ENCODE measurements at places on chromosomes 1 and 21.
A peak's percentile ranks its signal among the peaks of the same experiment; 100 is the strongest.

DNA sequence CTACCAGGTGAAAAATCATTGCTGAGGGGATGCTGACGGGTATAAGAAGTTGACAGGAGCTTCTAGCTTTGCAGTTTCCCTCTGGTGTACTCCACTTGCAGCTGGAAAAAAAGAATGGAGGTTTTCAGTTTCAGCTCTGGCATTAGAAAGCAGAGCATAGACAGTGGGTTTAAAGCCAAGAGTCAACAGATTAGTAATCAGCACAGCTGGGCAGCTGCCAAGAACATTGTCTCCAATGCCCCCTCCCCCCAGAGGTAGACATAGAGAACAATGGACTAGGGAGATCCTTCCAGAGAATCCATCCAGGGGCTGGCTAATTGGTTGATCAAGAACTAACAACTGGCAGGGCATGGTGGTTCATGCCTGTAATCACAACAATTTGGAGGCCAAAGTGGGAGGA, 10.1 kb upstream of the ZBTB8B start:
- DNase-seq, result no peak

DNA sequence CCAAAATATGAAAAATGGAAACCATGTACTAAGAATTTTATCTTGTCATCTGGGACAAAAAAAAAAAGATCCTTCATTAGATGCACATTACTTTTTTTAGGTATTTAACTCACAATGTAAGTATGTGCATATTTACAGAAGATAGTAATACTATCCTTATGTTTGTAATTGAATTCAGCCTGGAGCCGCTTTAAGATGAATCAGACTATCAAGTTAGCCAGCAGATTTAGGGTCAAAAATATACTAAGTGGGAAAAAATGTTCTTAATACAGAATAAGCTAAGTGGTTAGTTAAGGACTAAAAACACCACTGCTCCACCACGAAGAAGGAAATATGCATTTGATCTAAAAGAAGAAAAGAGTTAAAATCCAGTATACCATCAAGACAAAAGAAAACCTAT, 49.1 kb downstream of the DSCAM start:
- DNase-seq, result peak; percentile 68

DNA sequence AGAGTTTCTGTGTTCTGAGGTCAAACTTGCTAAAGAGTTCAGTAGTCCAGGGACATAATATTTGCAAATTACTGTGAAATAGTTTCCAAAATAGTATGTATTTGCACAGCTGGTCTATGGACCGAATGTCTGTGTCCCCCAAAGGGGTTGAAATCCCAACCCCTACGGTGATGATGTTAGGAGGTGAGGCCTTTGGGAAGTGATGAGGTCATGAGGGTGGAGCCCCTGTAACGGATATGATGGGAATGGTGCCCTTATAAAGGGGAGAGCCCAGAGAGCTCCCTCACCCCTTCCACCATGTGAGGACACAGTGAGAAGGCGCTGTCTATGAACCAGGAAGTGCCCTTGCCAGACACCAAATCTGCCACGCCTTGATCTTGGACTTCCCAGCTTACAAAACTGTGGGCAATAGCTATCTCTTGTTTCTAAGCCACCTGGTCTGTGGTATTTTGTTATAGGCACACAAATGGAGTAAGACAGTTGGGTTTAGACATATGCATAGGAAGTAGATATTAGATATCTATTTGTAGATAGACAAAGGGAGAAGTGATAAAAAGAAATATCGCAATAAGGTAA, 21.7 kb downstream of the RNF187 start:
- no peak for DNase-seq

GRCh38 chr21:42782723-42783242, 96.6 kb downstream of the WDR4 start:
- no peak for DNase-seq

- no peak for DNase-seq
These were observed 53.0 kb downstream of the RGS2 start for GRCh38 chr1:192861860-192862259.

- DNase-seq, result peak; percentile 36
These were observed 15.9 kb downstream of the NUF2 start for GRCh38 chr1:163337631-163338030.

- DNase-seq, result no peak
These were observed 3.0 kb downstream of the PCP4L1 start for GRCh38 chr1:161261261-161262235.

- no peak for DNase-seq
These were observed 581.5 kb upstream of the B3GALT2 start for GRCh38 chr1:193767886-193768285.

- peak; percentile 36 for DNase-seq
These were observed 151.3 kb upstream of the PTGFR start for GRCh38 chr1:78339490-78339889.

GRCh38 chr21:46064870-46065214, 33.1 kb upstream of the COL6A2 start:
- DNase-seq, result no peak

DNA sequence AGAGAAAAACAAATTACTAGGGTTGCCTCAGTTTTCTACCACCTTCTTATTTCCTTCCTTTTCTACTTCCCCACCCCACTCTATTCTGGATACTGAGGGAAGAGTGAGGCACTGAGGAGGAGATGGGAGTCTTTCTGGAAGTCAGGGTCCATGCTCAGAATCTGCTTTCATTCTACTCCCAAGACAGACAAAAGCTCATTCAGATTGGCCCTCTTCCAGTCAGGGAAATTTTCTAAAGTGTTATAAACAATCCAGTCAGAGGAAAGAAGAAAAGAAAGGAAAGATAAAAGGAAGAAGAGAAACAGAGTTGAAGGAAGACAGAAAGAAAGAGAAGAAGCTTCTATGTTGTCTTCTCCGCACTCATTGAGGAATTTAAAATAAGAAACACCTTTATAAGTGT, 228.6 kb downstream of the COP1 start:
- peak; percentile 28 for DNase-seq

- no peak for DNase-seq
These were observed 6.7 kb upstream of the SLC9A1 start for GRCh38 chr1:27161594-27161993.

DNA sequence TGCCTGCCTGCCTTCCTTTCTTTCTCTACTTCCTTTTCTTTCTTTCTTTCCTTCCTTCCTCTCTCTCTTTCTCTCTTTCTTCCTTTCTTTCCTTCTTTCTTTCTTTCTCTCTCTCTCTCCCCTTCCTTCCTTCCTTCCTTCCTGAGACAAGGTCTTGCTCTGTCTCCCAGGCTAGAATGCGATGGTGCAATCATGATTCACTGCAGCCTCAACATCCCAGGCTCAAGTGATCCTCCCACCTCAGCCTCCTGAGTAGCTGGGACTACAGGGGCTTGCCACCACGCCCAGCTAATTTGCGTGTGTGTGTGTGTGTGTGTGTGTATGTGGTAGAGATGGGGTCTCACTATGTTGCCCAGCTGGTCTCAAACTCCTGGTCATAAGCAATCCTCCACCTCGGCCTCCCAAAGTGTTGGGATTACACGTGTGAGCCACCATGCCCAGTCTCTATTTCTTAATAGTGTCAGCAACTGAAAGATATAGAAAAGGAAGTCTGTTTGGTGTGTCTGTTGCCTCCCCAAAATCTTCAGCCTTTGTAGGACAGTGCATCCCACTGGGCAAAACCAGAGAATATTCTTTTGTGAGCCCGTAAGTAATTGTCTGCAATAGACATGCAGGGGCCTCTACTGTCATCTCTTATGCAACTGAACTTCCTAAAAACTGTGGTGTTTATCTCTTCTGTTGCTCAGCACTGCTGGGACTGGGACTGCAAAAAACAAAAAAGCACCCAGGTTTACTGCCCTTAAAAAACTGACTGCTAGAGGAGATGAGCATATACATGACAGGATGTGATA, 20.9 kb upstream of the RAB4A start:
- DNase-seq, result no peak

DNA sequence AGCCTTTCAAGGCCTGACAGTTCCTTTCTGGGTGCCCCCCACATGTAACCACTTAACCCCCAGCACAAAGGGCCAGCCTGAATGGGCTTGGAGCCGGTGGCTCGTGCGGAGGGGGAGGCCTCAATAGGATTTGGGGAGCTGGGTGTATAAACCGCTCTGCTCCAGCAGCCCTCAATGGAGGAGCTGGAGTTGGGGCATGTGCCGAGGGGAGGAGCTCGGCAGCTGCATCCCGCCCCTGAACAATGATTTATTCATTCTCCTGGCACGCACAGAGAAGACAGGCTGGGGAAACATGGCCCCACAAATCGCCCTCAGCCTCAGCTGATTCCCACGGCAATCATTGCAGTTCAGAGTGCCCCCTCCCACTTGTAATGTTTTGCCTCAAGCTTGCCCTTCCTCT, 6.9 kb upstream of the C1orf216 start:
- DNase-seq, result peak; percentile 22

GRCh38 chr1:71294178-71294577, 213.3 kb upstream of the ZRANB2 start:
- DNase-seq, result peak; percentile 57

DNA sequence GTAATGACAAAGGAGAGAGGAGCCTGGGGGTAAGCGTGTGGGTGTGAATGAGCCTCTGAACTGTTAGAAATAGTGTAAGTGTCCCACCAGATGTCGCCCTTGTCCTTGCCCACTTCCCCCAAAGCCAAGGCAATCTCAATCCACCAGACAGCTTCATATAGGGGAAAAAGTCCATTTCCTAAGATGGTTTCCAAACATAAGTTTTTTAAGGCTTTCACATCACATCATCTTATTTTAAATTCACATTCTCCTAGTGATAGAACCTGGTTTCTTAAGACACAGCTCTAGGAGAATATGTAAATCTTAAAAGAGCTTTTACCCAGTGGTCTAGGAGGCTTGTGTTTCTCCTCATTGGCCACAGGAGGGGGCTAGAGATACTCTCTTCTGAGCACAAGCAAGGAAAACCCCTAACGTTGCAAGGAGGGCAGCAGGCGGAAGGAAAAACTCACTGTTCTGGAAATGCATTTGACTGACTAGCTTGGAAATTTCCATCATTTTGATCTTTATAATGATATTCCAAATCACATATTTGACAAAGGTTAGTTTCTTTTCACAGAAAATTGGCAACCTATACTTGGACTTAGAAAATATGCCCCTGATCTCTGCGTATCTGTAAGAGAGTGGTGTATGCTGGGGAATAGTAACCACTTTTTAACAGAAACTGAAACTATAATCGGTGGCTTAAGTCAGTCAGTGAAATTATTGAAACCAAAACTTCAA, 51.9 kb upstream of the LPAR3 start:
- peak; percentile 97 for DNase-seq

GRCh38 chr1:70504821-70505193, 93.7 kb downstream of the CTH start:
- peak; percentile 75 for DNase-seq

DNA sequence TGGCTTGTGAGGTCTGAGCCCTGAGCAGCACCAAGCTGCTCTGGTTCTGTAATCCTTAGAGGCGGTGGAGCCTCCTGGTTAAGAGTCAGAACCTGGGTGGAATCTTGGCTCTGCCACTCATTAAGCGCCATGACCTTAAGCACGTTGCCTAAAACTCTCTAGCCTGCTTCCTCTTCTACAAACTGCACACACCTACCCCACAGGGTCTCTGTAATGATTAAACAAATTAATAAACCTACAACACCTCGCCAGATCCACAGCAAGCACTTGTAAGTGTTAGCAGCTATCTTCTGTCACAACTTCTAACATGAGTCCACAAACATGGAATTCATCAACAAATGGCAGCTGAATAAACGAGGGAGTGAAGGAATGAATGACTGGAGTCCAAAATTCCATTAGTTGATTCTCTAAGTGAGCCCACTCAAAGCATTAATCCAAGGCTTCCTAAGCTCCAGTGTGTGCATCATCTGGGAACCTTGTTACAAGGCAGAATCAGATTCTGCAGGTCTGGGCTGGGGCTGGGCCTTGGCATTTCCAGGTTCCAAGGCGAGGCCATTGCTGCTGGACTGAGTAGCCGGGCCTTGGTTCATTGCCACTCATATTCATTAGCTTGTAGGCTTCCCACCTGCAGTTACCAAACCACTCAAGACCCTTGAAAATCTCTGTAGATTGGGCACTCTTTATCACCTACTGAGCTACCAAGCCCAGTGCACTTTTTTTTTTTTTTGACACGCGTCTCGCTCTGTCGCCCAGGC, 168.6 kb downstream of the HIVEP3 start:
- no peak for DNase-seq

- no peak for DNase-seq
These were observed 50.0 kb downstream of the TSEN15 start for GRCh38 chr1:184101571-184101970.

DNA sequence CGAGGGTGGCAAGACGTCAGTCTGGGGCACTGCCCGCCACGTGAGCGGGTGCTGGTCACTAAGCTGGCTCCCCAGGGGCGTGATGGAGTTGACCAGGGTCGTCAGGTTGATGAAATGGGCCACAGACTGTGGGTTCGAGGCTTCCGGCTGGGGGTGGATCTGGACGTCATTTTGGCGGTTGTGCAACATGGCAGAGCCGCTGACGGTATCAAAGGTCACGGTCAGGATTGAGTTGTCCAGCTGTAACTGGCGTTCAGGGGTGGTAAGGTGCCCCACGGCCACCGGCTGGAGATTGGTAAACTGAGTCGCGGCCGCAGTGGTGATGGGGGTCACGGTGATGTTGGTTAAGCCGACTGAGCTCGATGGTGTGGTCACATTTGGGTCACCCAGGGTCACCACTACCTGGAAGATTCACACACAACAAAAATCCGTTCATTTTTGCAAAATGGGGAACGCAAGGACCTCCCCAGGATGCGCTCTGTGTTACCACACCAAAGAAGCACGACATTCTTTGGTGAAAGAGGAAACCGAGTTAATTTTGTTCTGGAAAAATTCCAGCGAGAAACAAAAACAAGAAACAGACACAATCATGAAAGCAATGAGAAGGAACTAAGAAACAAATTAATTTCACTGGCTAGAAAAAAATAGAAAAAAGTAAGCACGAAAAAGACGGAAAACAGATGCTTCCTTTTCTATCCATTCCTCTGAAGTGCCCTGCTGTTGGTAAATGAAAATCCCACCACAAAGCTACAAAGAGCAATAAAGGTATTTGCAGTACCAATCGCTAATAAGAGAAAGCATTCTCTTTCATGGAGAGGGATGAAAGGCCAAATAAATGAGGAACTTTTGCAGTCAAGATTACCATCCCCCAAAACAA, 34.7 kb upstream of the RIPK4 start:
- DNase-seq, result no peak

DNA sequence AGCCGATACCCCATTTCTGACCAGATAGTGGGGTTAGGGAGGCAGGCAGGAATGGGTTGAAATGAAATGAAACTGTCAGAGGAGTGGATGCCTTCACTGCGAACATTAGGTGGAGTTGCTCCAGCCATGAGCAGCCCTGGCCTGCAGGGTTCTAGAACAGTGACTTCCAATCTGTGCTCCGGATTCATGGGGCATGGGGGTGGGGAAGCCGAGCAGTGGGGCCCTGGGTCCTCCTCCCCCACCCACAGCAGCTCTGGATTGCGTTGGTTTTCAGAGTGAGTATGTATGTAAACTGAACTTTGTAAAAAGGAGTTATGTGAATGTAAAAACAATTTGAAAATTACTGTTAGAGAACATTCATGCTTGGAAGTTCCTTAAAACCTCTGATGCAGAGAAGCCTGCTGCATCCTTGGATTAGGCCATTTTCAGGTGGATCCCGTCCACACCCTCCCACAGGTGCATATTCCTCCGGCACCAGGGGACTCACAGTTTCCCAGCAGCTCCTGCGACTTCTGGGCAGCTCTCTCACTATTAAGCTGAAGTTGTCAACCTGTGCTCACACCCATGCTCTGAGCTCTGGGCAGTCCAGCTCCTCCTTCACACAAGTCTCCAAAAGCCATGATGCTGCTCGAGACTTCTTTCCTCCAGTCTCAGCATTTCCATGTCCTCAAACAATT, 54.4 kb upstream of the EDN2 start:
- DNase-seq, result no peak
